ENCODE measurements at places on chromosomes 3 and 15.

DNA sequence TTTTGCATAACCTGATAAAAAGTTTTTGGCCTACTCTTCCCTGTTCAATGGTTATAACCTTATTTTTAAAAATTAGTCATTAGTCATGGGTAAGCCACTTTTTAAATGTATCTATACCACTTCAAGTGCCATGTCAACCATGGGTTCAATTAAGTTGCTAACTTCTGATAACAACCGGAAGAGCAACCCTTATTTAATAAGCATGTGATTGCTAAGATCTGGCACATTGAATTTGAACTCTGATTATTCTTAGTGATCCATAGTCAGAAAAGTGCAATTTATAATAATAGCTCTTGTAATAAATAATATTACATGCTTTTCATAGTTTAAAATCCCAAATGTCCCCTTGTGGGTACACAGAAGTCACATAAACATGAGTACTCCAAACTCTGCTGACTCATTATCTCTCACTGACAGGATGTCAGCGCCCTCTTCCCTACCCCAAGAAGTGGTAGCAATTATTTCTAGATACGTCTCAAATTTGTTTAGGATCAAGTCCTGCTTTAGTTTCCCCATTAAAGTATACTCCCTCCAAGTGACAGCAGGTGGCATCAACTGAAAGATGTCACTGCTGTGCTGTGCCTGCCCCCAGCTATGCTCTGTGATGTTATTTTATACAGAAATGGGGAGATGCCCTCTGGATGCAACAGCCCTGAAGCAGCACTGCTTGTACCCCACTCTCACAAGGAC lies 18.6 kb downstream of the SAMD7 start:
- no peak for DNase-seq

GRCh38 chr3:51712963-51713362 lies 6.1 kb downstream of the GRM2 start:
- no peak for DNase-seq

DNA sequence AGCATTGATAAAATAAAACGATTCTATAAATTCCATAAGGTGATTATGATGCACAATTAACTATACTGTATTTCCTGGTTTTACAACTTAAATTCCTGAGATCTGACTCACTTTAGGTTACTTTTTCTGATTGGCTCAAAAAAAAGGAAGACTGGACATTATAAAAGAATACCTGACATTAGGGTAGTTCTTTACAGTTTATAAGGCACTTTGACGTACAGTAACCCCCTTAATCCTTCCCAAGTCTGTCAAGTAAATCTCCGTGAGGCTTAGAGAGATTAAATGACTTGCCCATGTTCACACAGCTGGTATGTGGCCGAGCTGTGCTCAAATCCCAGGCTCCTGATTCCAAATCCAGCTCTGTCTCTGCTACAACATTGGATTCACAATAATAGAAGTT lies 1.0 kb upstream of the SLTM start:
- DNase-seq, result no peak

GRCh38 chr3:183193762-183194689 lies 31.5 kb upstream of the LAMP3 start:
- no peak for DNase-seq

GRCh38 chr3:66747261-66747660 lies 246.4 kb upstream of the LRIG1 start:
- no peak for DNase-seq

DNA sequence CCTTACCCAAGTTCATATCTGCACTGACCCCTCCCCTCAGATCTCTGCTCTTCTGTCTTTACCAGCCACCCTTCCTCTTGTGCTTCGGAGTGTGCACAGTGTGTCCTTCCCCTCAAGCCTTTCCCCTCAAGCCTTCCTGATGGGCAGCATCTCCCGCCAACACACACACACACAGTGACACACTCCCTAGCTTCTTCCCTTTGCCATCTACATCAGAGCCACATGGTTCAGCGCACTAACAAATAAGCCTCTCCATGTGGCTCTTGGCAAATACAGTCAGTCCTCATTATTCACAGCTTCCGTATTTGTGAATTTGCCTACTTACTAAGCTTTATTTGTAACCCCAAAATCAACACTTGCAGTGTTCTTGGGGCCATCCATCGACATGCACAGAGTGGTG lies 37.5 kb downstream of the SH3BP5 start:
- DNase-seq, result no peak

DNA sequence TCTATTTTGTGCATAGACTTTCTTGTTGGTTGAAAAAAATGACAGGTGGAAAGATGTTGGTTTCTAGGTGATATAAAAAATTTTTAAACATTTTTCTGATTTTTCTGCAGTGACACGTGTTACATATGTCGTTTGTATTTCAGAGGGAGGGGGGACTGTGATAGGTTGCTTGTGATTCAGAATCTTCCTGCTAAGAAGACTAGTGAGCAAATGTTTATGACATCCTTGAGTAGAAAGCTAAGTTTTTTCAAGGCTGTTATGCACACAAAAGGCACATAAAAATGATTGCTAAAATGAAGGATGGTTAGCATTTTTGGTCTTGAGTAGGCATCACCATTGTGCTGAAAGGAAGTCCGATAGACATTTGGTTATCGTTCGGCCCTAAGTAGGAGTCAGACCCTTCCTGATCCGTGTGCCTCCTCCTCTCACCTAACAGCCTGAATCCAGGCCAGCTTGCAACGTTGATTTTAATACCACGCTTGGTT lies 1.5 kb downstream of the ZNF639 start:
- no peak for DNase-seq

- DNase-seq, result no peak
Observed at GRCh38 chr3:73291541-73291940, 230.1 kb downstream of the EBLN2 start.

DNA sequence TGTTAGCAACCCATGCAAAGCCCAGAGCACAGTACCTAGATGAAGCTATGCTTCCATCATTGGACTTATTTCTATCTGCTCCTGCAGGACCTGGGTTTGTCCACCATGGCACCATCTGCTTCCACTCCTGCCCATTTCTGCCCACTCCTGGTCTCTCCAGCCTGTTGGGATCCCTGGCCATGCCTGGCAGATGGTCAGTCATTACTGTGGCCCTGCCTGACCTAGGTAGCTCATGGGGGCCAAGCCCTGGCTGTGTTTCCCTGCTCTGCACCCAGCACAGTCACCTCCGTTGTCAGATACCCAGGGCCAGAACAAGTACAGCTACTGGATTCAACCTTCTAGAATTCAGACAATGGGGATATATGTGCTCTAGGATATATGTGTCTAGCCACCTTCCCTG lies 185.8 kb upstream of the TLE3 start:
- no peak for DNase-seq

- no peak for DNase-seq
Observed at GRCh38 chr3:46617941-46618340, 5.6 kb downstream of the FAM240A start.

- DNase-seq, result no peak
Observed at GRCh38 chr3:58792921-58793451, 126.4 kb upstream of the FAM3D start.

DNA sequence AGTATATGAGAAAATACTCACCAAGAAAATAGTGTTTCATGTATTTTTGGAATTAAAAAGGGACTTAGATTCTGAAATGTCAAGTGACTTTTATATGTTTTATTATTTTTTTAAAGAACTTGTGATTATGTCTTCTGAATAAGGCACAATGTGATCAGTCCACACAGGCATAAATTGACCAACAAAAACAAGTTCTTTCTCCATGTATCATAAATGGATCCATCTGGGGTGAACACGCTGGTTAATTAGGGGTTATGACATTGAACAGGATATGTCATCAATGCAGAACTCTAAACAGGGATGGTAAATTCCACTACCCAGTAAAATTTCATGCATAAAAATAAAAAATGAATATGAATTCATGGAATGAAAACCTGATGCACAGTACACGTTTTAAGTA lies 31.3 kb upstream of the PIK3CA start:
- DNase-seq, result no peak

- no peak for DNase-seq
Observed at GRCh38 chr3:196140224-196140623, 58.3 kb upstream of the TFRC start.

DNA sequence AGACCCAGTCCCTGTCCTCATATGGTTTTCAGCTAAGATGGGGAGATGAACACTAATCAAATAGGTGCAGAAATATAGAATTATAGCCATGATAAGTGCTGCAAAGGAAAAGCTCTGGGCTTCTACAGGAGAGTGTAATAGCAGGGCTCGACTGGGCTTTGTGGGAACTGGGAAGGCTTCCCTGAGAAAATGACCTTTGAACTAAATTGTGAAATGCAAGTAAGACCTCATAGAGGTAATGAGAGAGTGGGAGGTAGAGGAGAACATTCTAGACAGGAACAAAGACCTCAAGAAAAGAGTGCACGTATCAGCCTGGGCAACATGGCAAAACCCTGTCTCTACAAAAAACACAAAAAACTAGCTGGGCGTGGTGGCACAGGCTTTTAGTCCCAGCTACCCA lies 231.6 kb downstream of the ABHD5 start:
- DNase-seq, result no peak

DNA sequence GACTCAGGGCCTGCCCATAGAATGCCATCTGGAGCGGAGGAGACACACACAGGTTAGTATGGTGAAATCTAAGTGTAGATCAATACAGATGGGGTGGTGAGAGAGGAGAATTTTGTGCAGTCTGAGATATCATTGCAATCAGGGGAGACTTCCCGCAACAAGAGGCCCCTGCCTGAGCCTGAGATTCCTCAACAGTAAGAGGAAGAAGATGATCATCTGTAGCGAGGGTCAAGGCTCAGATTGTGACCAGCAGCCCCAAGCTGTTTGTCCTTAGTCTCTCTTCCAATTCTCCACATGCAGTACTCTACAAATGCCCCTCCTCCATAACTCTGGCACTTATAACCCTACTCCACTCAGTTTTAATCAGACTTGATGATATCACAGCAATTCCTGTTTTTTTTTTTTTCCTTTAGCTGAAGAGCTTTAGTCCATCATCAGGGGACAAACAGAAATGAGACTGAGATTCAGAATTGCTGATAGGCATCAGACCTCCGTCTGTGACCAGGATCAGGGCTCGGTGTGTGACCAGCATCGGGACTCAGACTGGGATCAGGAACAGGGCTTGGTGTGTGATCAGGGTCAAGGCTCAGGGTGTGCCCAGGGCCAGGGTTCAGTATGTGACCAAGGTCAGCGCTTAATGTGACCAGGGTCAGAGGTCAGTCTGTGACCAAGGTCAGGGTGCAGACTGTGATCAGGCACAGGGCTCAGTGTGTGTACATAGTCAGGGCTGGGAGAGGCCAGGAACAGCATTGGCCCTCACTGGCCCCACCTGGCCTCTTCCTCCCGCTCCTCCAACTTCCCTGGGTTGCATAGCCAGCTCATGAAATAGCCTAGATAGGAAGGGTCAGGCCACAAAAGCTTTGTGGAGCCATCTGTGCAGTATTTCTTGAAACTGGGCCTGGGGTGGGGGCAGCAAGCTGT lies 14.1 kb downstream of the LOXL1 start:
- no peak for DNase-seq

GRCh38 chr3:176514297-176514696 lies 683.0 kb downstream of the TBL1XR1 start:
- DNase-seq, result no peak

GRCh38 chr3:108181172-108181571 lies 41.1 kb downstream of the IFT57 start:
- no peak for DNase-seq

GRCh38 chr15:58043192-58043903 lies 22.2 kb downstream of the ALDH1A2 start:
- DNase-seq, result no peak

DNA sequence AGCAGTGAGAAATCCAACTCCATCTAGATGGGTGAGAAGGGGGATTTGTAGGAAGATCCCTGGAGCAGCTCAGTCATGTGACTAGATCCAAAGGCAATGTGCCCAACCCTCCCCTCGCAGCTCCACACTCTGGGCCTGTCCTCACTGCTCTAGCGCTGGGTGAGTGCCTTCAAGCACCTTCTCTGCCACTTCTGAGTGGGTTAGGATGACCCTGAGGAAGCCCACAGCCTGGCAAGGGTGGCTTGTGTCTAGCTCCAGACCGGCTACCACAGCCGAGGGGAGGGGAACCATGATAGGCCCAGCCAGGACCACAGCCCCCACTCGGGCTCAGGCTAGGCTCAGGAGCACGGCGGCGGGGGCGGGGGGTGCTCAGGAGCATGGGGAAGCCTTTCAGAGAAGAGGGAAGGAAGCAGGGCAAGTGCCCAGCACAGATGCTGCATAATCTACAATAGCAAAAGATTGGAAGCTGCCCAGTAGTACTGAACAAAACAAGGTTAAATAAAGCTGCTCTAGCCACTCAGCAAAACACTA lies 1.7 kb downstream of the SPATA12 start:
- no peak for DNase-seq

GRCh38 chr3:145032791-145033190 lies 1061.2 kb downstream of the DIPK2A start:
- no peak for DNase-seq

- DNase-seq, result no peak
Observed at GRCh38 chr3:168213920-168214319, 118.2 kb upstream of the GOLIM4 start.

GRCh38 chr3:67176396-67176795 lies 178.3 kb downstream of the KBTBD8 start:
- DNase-seq, result no peak

DNA sequence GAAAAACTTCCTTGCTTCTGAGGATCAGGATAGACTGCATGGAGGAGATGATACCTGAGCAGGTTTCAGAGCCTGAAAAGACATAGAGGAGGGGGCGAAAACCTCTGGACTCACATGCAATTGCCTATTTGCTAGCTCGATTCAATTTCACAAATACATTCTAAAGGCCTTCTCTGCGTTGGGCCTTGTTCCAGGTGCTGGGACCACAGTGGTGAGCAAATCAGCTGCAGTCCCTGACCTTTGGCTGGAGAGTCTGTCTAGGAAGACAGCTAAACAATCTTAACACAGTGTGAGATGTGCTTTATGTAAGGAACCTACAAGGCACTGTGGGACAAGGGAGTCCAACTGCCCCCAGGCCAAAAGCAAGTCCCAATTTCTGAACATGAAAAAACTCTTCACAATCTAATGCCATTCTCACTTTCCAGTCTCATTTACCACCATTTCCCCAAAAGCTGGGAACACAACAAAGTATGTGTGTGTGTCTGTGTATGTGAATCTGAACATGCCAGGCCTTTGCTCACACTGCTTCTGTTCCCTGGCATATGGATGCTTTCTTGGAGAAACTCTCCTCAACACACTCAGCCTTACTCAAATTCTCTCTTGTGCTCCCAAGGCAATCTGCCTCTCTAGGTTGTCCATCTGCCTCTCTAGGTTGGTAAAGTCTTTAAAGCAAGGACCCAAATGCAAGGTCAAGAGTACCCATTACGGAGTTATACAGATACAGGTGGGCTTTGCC lies 2.1 kb upstream of the PCCB start:
- no peak for DNase-seq
